ENCODE measurements at places on chromosomes 7 and 10. TPM values are rescaled to one million over a fixed set of nuclear protein-coding genes. Genes with fewer than 3 reads are reported as not detected.

The PROSER2 gene
- total RNA-seq, result 7.9 TPM

The VAX1 gene
- total RNA-seq, result not detected

The GPR15LG gene
- total RNA-seq, result 20.3 TPM

The SH2B2 gene
- 25.5 TPM for total RNA-seq
